Fibroblast of pulmonary artery (primary cell): ENCODE measurements at places on chromosomes 3 and 15.
A peak's percentile ranks its signal among the peaks of the same experiment; 100 is the strongest.

DNA sequence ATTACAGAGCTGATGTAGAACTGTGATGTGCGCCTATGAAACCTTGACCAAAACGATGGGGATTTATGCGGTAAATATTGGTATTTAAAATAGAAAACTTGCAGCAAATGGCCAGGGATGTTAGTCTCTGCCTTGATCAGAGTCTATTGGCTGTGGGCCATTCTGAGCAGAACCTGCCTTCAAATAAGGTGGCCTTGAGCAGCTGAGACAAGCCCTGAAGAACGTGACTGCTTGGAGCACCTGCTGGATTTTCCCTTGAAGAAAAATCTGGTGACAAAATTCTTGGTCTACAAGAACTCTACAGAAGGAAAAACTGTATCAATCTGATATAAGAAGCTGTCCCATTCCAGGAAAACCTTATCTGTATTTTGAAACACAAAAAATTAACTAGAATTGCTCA is 820.1 kb upstream of the EPHA6 start:
- DNase-seq, result no peak

GRCh38 chr3:5841599-5841998 is 654.1 kb downstream of the EDEM1 start:
- no peak for DNase-seq

DNA sequence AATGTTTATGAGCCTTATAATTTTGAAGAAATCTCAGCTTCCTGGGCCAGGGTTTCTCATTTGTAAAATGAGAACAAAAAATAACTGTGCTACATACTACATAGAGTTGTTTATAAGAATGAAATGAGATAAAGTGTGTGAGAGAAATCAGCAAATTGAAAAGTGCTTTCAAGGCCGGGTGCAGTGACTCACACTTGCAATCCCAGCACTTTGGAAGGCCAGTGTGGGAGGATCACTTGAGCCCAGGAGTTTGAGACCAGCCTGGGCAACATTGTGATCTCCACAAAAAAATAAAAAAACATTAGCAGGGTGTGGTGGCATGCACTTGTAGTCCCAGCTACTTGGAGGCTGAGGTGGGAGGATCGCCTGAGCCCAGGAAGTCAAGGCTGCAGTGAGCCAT is 22.4 kb downstream of the FOXB1 start:
- peak; percentile 27 for DNase-seq

GRCh38 chr15:26148156-26148860 is 285.2 kb upstream of the ATP10A start:
- no peak for DNase-seq

DNA sequence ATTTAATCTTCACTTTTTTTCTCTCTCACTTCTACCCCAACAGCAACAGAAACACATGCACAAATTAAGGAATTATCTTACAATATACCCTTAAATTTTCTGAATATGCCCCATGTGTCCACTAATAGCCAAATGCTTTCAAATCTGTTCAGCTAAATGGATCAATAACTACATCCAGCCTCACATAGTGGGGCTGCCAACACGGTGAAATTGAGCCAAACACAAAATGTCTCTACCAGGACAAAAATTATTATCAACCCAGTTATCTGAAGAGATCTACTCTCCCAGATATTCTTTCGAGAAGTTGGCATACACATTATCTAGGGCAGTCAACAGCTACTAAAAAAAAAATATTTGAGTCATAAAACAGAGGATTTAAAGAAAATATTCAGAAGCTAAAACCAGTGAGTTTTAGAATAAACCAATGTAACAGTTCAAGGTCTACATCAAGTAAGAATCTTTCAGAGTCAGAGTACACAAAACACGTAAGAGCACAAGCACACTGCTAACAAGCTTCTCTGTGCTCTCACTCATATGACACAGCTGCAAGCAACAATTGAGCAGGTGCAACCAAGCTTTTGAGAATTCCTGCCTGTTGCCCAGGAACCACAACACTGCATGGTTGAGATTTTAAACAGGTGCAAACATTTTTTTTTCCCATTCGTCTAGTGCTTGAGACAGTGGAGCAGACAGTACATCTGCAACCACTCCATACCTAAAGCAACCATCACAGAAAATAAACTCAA is 247.7 kb downstream of the ZBTB20 start:
- no peak for DNase-seq

DNA sequence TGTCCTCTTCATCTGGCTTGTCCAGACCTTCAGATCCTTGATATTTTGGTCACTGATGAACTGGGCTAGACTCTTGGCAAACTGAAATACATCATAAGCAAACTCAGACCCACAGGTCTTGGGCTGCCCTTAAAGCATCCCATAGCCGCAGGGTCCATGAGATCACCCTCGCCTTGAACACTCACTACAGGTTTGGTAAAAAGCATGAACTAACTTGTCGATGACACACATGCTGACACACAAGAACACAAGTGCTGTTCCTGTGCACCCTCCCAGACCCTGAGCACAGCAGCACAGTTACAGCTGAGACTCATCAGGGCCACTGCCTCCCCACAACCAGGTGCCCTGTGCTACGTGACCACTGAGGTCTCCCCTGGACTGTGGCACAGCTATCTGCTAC is 21.0 kb downstream of the PFKFB4 start:
- DNase-seq, result no peak
